Endothelial cell of umbilical vein (primary cell): ENCODE measurements at places on chromosomes 7 and 10. TPM values are rescaled to one million over a fixed set of nuclear protein-coding genes. Genes with fewer than 3 reads are reported as not detected.

DNA sequence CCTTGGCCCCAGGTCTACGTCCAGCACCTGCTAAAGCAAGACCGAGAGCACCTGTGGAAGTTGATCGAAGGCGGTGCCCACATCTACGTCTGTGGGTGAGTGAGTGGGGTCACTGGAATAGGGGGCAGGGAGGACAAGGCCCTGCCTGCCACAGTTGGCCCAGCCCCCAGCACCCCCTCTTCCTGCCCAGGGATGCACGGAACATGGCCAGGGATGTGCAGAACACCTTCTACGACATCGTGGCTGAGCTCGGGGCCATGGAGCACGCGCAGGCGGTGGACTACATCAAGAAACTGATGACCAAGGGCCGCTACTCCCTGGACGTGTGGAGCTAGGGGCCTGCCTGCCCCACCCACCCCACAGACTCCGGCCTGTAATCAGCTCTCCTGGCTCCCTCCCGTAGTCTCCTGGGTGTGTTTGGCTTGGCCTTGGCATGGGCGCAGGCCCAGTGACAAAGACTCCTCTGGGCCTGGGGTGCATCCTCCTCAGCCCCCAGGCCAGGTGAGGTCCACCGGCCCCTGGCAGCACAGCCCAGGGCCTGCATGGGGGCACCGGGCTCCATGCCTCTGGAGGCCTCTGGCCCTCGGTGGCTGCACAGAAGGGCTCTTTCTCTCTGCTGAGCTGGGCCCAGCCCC lies 8.1 kb downstream of the TMEM120A start:
- H3K27me3 ChIP-seq, result no peaks in the 10 kb centered on the region
- no peak overlapping the region for H3K27ac ChIP-seq
- H3K36me3 ChIP-seq, result peaks cover 9% of the 10 kb centered on the region
- DNase-seq, result no peak
- no peak overlapping the region for H3K4me3 ChIP-seq
- no peaks in the 10 kb centered on the region for H3K4me1 ChIP-seq

DNA sequence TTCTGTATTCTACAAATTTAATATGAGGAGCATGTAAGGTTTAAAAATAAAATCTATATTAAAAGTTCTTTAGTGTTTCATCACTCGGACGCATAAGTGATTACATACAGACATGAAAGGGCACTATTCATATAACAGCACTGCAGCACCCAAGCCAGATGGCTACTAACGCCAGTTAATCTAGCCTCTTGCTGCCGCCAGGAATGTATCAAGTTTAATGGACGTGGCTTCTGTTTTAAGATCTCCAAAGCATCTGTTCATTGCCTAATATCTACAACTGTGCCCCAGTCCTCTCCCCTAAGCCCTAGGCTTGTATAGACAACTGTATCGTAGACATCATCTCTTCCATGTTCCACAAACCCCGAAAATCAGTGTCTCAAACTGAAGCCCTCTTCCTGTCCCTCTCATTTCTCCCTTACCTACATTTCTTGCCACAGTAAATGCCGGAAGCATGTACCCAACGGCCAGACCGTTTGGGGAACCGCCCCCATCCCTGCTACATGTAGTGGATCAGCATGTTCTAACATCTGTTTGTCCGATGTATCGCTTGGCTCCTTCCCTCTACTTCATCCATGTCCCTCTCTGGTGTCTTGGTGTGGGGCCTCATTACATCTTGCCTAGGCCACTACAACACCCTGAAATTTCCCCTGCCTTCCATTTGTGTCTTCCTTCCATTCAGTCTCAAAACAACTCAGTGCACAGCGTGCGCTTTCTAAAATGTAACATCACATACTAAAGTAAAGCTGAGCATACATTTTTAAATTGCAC lies 147.5 kb upstream of the RSU1 start:
- peaks cover 39% of the 10 kb centered on the region for H3K4me1 ChIP-seq
- no peaks in the 10 kb centered on the region for H3K36me3 ChIP-seq
- H3K27me3 ChIP-seq, result no peaks in the 10 kb centered on the region
- no peak overlapping the region for H3K27ac ChIP-seq
- no peak for DNase-seq

- no peak overlapping the region for H3K27ac ChIP-seq
- H3K4me3 ChIP-seq, result no peak overlapping the region
- no peak for DNase-seq
- H3K27me3 ChIP-seq, result no peaks in the 10 kb centered on the region
- H3K4me1 ChIP-seq, result no peaks in the 10 kb centered on the region
- H3K36me3 ChIP-seq, result no peaks in the 10 kb centered on the region
These were observed 218.2 kb downstream of the RELN start for GRCh38 chr7:103771294-103771693.

IDI2 gene
- not detected in 2 replicates for total RNA-seq

DNA sequence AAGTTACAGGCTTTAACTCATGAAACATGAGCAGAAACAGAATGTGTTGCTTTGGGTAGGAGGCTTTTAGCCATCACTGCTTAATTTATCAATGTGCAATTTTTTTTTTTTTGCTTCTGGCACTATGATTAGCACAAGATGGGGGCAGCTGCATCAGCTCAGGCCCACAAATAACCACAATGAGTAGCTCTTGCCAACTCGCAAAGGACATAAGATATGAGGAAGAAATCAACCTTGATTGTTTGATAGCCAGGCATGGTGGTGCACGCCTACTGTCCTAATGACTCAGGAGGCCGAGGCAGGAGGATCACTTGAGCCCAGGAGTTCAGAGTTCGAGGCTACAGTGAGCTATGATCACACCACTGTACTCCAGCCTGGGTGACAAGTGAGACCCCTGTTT lies 12.3 kb downstream of the NOD1 start:
- no peak overlapping the region for H3K27ac ChIP-seq
- H3K4me3 ChIP-seq, result no peak overlapping the region
- peaks cover 31% of the 10 kb centered on the region for H3K4me1 ChIP-seq
- no peaks in the 10 kb centered on the region for H3K27me3 ChIP-seq
- DNase-seq, result no peak
- H3K36me3 ChIP-seq, result no peaks in the 10 kb centered on the region

TMEM178B gene
- not detected in 2 replicates for total RNA-seq
